ENCODE measurements at places on chromosomes 16 and 17.

DNA sequence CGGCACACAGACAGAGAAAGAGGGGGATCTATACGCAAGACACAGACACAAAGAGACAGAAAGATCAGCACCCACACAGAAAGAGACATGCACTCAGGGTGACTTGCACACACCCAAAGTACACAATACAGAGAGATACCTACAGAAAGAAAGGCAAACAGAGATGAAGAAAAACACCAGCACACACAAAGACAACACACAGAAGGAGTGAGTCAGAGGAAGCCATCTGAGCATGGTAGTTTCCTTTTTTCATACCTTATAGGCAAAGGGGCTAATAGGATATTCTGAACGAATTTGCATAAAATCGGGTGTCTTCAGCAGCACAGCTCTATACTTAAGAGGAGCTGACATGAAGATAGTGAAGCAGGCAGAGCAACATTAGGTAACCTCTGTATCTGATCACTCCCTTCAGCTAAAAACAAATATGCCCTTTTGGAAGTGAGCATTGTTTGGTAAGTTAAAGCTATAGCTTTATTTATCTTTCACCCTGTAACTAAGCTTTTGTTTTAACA is 198.6 kb downstream of the AATF start:
- no peak for DNase-seq

- DNase-seq = no peak
Observed at GRCh38 chr16:80719573-80719972, 84.8 kb downstream of the CDYL2 start.

DNA sequence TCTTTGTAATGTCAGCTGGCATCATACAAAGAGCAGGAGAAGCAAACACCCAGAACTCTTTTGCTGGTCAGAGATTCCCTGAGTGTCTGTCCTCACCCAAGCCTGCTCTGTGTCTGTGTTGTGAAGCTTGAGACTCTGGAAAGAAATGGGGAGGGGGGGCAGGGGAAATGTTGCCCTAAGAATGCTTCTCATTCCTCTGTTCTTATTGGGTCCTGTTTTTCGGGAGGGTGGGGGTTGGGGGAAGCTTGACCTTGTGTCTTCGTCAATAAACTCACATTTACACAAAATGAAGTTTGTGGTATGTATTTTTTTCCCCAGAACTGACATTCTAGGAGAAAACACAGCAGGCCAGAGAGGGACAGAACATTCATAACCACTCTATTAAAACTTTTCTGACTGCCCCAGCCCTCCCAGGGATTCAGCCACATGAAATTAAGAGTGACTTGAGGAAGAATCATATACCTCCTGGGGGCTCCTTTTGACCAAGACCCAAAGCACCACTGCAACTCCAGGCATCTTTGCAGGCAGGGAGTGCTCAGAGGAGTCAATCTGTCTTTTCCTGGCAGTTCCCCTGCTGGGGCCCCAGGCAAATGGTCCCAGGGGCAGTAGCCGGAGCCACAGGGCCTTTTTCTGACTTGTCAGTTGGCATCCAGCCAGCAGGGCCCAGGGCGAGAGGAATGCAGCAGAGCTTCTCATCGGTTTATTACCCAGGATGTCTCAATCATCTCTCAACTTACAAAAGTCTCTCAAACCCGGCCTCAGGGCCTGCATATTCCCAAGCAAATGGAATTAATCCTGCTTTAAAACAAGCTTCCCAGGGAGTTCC is 5.1 kb upstream of the RASL10B start:
- peak; percentile 96 for DNase-seq

DNA sequence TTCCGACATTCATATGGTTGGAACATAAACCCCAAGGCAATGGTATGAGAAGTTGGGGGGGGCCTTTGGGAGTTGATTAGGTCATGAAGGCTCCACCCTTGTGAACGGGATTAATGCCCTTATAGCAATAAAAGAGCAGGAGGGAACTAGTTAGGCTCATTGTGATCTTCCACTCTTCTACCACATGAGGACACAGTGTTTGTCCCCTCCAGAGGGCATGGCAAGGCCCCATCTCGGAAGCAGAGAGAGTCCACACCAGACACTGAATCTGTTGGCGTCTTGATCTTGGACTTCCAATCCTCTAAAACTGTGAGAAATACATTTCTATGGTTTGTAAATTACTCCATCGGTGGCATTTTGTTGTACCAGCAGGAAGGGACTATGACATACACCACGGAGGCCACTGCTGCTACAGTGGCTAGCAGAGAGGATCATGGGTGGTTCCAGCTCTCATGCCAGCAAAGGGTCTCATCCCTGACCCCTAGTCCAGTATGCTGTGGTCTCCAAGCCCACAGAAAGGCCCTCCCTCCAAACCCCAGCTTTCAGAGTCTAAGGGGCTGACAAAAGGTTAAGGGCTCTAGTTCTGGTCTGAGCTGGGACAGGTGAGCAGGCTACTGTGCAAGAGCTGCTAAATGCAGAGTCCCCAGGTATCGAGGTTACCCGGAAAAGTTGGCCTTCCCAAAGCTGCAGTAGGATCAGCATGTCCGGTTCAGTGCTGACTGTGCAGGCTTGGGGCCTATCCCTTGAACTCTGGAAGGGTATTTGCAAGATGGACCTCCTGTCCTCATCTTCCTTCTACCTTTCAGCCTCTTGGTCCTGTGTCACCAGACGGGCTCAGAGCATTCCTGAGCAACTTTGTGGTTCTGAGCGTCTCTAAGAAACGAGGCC is 12.2 kb downstream of the CCR7 start:
- DNase-seq = peak; percentile 22

GRCh38 chr16:86927699-86928098 is 349.4 kb downstream of the FOXL1 start:
- DNase-seq = no peak

DNA sequence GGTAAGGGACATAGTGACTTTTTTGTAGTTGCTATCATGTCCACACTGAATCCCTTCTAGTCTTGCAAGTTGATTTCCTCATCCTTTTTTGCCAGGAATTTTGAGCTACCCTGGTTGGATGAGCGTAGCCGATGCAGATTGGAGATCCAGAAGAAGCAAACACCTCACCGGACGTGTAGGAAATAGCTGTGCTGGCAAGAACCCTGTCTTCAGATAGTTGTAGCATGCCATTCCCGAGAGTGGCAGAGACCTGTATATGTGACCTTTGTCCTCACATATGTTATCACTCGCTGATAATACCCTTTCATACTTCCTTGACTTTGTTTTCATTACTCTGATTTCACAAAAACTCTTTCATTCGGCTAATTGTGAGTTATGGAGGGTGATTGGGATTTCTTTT is 6.2 kb upstream of the CASC3 start:
- DNase-seq = no peak

DNA sequence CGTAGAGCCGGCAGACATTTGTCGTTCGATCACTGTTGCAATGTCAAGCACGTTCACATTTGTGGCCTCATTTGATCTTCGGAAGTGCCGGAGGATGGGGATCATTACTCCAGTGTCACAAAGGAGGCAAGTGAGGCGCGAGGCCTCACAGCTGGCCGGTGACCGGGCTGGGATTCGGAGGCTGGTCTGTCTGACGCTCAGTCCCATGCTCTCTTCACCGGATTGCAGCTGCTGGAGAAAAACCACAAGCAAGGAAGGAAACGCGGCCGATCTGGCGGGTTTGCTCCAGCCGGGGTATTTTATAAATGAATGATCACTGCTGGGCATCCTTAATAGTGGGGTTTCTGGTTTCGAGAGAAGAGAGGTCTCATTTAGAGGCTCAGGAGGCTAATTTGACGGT is 127.8 kb downstream of the OR1D5 start:
- DNase-seq = no peak

DNA sequence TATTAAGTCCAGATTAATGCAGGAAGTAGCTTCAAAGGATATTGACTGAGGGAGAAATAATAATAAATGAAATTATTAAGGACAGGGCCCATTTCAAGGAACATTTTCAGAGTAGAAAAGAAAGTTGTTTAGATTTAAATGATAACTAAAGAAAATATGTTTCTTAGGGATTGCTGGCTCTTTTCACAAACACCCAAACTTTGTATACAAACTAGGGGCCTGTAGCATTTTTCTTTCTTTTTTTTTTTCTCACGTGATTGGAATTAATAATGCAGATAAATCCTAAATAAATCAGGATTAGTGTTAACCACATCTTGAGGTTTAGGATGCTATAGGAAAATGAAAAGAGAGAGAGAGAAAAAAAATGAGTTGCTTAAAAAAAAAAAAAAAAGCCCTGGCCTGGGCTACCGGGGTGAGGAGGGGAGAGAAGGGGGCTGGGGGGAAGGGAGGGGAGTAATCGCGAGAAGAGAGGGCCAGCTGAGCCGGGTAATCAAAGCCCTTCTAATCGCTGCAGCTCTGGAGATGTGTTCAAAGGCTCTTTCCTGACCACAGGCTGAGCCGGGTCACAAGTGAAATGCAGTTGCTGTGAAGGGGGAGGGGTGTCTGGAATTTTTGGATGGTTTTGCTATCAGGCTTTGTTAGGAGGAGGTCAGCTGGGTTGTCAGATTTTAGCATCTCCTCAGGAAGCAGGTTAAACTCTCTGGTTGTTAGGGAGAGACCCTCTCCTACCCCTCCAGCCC is 104.6 kb upstream of the ZFHX3 start:
- DNase-seq = no peak

- DNase-seq = no peak
Observed at GRCh38 chr17:36931096-36931696, 6.1 kb upstream of the LHX1 start.

DNA sequence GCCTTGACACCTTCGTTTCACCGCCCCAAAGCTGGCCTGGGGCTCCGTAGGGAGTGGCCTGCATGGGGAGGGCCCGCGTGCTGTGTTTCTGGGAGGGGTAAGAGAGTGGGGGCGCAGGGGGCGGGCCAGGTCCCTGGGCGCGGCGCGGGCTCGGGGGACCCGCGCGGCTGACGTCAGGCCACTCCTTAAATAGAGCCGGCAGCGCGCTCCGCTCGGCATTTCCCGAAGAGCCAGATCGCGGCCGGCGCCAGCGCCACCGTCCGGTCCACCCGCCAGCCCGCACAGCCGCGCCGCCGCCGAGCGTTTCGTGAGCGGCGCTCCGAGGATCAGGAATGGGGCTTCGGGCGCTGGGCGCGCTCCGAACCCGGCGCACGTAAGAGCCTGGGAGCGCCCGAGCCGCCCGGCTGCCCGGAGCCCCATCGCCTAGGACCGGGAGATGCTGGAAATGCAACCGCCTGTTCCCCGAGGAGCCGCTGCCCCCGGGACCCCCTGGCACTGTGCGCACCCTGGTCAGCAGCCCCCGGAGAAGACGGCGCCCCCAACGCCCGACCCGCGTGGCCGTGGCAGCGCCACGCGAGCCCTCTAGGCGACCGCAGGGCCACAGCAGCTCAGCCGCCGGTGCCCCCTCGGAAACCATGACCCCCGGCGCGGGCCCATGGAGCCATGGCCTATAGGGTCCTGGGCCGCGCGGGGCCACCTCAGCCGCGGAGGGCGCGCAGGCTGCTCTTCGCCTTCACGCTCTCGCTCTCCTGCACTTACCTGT is at the start of gene HS3ST2:
Gene HS3ST2, plus strand, starts transcription at position 215 of the 763 bp plus-strand sequence. Its CDS starts 449 bp downstream, at position 664.
- no peak for DNase-seq

All from chondrocyte (in vitro differentiated cells).